NCI-H1417 treated with DMSO at 0.1 percent for 48 hours (cell line): ENCODE measurements at places on chromosomes 2 and 18.

DNA sequence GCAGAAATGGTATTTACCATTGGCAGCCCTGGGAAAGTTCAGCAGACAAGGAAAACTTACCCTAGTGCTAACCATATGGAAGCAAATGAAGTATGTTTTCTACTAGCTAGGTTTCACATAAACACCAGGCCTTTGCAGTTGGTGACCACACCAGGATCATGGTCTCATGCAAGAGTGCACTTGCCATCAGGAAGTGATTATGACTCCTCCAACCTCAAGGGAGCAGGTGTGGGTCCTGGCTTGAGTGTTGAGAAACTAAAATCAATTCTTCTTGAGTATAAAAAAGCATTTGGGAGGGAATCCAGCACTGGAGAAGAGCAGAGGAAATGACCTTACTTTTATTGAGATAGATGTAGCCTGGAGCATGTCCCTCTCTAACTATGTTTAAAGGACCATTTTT is 56.8 kb upstream of the SPAG16 start:
- no peak for DNase-seq

GRCh38 chr18:48017635-48018034 is 87.2 kb upstream of the SMAD2 start:
- DNase-seq, result no peak

GRCh38 chr2:161418715-161419637 is 2.9 kb downstream of the TBR1 start:
- DNase-seq, result no peak

- no peak for DNase-seq
These were observed 8.2 kb upstream of the KCTD1 start for GRCh38 chr18:26556573-26556972.

DNA sequence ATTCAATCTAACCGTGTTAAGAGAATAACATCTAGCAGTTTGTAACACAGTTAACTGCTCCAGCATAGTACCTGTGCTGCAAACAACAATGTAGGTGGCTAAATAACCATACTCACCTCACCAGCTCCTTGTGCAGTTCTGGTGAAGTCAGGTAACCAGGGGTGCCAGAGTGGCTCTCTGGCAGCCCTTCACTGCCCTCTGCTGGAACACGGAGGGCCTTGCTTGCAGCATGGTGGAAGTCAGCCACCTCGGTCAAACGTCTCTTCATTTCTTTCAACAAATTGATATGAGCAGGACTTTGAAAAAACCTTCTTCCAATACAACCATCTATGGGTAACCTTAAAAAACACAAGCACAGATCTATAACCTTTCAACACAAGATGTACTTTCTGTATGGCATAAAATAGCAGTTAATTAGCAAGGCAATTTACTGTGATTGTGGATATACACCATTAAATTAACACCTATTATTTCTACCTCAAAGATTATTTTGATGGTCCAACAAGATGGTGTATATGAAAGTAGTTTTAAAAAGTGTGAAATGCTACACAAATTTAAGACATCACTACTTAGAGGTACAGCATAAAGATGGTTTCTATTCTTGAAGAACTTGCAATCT is 56.6 kb downstream of the EPG5 start:
- no peak for DNase-seq

DNA sequence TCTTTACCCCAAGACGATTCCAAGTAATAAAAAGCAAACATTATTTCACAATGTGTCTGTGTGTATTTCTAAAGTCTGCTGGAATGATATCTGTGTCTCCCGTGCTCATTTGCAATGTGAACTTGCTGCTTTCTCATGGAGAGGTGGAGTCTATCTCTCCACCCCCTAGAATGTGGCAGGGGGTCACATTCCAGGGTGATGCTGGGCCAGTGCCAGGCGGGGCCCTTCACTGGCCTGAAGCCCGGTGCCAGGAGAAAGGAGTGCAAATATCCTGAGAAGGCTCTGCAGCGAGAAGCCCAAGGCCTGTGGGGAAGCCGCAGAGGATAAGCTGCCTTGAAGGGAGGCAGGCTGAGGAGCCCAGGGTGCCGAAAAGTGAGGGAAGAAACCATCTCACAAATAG is 26.8 kb upstream of the LDLRAD4 start:
- no peak for DNase-seq

DNA sequence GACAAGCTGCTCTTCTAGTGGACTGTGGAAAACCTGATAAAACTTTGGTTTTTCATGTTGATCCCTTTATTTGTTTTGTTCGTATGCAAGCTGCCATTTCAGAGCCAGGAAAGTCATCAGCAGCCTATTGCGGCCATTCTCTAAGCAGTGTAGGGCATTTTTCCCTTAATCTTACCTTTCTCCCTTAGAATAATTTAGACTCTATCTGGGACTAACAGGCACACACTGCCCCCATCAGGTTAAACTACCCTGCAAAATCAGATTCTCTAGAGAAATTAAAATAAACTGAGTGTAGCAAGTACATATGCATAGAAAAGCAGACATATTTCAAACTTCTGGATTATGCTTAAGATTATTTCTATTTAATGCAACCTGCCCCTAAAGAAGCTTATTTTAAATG is 347.5 kb downstream of the METTL4 start:
- DNase-seq, result no peak

GRCh38 chr2:239444626-239445577 is 44.1 kb upstream of the HDAC4 start:
- no peak for DNase-seq

GRCh38 chr2:197450465-197450864 is 2.9 kb upstream of the COQ10B start:
- no peak for DNase-seq

DNA sequence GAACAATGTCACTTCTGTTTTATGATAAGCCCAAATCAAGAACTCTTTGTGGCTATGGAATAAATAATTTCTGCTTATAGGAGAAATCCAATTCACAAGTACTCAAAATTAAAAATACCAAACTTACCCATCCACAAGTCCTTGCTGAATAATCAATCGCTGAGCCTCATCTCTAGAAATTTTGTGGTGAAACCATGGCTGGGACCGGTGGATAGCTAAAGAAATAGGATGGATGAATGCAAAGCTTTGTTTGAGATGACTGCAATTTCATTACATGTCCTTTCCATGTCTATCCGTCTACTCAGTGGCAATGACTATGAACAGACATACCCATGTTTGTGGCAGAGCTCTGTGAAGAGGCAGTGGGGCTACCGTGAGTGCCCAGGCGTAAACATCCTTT is 124.4 kb downstream of the GRB14 start:
- DNase-seq, result no peak

- no peak for DNase-seq
These were observed 80.9 kb downstream of the PPP1R1C start for GRCh38 chr2:182066400-182067087.

DNA sequence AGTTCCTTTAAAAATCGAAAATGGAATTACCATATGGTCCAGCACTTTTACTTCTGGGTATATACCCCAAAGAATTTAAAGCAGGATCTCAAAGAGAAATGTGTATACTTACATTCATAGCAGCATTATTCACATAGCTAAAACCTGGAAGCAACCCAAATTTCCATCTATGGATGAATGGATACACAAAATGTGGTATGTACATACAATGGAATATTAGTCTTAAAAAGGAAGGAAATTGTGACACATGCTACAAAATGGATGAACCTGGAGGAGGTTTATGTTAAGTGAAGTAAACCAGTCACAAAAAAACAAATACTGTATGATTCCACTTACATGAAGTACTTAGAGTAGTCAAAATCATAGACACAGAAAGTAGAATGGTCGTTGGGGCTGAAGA is 147.9 kb upstream of the LTBP1 start:
- DNase-seq, result no peak

GRCh38 chr18:24121625-24122024 is 17.2 kb upstream of the CABYR start:
- no peak for DNase-seq

DNA sequence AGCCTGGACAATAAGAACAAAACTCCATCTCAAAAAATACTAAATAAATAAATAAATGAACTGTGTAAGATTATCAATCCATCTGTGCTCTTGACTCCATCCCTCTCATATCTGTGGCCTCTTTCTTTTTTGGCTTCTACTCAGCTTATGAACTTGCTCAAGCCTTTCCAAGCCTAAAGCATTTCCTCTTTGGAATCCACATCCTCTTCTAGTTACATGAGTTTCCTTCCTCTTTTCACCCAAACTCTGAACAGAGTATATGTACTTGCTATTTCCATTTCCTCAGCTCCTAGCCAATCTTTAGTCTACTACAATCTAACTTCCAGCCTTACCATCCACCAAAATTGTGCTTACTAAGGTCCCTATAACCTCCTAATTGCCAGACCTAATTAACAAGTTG is 2.5 kb upstream of the DNAJC10 start:
- DNase-seq, result no peak

DNA sequence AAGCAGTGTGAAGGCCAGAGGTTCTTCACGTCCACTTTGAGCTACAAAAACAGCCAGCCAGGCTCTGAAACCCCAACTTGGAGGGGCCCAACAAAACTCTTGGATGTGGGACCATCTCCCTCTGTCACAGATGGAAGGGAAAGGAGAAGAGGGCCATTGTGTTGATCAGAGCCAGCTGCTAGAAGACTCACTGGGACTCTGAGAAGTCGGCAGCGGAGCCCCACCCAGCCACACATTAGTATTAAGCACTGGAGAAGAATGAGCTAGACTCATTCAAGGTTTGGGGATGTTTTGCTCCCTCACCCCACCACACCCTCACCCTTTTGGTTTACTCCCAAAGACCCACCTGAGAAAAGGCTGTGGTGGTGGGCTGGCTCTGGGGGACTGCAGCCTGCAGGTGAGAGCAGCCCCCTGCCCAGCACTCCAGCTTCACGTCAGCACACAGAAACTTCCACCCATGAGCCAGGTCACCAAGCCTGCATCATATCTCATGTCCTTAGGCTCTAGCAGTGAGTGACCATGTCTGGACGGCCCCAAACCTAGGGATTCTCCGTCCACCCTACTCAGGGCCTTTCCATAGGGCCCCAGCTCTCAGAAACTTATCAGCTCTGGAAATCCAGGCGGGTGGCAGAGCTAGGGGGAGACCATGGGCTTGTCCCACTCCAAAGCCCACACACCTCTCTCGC is 12.6 kb downstream of the TEX51 start:
- DNase-seq, result no peak

GRCh38 chr2:152046940-152047339 is 51.9 kb downstream of the CACNB4 start:
- no peak for DNase-seq

GRCh38 chr2:175737722-175738361 is 264.2 kb downstream of the LNPK start:
- peak; percentile 82 for DNase-seq

DNA sequence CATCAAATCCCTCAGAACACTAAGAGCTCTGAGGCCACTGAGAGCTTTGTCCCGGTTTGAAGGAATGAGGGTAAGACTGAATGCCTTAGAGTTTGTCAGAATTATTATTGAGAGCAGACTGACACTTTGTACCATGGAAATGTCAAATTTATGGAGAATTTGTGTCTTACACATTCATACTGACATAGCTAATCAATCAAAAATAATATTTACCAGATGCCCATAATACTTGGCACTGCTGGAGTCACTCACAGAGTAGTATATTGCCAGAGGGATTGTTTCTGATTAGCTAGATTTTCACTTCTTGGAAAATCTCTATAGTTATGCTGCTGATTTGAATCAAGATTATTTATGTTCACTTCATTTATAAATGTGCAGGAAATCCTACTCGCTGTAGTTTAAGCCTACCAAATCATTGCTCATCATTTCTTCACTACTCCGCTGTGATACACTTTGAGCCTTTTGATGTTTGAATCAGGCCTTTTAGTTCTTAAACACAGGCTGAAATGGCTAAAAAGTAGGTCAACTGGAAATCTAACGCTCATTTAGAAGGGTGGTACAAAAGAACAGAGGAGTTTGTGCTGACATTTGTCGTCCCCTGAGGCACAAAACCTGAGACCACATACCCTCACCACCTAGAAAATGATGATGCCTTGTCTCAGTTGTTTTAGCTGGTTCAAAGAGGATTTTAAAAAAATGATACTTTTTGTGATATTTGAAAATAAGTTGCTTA is 96.1 kb upstream of the CSRNP3 start:
- no peak for DNase-seq

- no peak for DNase-seq
These were observed 61.6 kb downstream of the ICOS start for GRCh38 chr2:203997980-203998809.

DNA sequence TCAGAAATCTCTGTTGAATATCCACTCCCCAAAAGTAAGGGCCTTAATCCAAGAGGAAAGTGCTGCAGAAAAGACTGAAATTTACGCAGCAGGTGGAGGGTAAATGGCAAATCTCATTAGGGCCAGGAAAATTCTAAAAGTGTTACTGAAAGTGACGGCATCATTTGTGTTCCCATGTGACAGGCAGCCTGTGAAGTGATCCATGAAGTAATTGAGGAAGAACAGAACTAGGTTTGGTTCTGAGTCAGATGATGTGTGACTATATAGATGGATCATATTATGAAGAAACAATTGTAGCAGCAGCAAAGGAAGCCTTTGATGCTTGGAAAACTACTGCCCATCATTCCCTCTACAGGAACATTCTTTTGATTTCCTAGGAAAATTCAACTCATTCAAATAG is 401.2 kb downstream of the TGIF1 start:
- no peak for DNase-seq

DNA sequence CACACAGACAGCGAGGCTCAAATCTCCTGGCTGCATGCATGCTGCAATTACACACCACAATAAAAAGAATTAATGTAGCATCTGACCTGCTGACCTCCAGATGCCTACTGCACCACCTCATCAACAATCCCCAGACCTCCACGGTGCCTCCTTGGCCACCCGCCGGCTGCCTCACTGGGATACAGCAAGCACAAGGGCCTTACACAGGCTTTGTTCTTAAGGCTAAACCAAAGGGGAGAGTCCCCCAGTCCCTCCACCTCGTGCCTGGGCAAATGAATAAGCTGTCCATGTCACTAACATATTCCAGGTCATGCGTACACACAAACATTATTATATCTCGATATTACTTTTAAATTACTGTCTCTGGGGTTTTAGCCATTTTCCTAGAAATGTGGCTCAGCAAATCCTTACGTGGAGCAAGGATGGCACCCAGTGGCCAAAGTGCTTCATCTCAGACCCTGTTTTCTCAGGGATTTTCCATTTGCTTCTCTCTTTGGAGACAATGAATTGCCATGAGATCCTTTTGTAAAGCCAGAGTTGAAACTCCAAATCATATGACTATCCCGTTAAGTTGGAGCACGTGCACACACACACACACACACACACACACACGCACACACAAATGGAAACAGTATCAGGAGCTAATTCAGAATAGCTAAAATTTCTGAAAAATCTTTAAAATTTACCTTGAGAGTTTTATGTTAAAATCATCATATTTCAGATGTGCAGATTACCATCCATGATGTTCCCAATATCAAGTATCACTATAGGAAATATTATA is 313.8 kb downstream of the PDE11A start:
- no peak for DNase-seq
